Mononuclear cell (primary cell): ENCODE measurements at places on chromosomes 11 and 22. TPM values are rescaled to one million over a fixed set of nuclear protein-coding genes. Genes with fewer than 3 reads are reported as not detected.

SYT13 gene
- total RNA-seq: under 0.01 TPM

SYVN1 gene
- total RNA-seq: 23.6 TPM

MAP6 gene
- not detected for total RNA-seq

DPP3 gene
- total RNA-seq: 15.2 TPM

SNX32 gene
- not detected for total RNA-seq

APOA5 gene
- total RNA-seq: not detected

UBQLN3 gene
- total RNA-seq: 0.21 TPM

ZW10 gene
- total RNA-seq: 4.9 TPM

GLYATL1 gene
- 0.10 TPM for total RNA-seq

TPBGL gene
- total RNA-seq: 0.10 TPM

IFITM10 gene
- 4.8 TPM for total RNA-seq

CASP5 gene
- total RNA-seq: 0.84 TPM

OR5M10 gene
- total RNA-seq: not detected

PLEKHB1 gene
- total RNA-seq: 15.3 TPM

CYB561A3 gene
- total RNA-seq: 46.4 TPM

USP28 gene
- total RNA-seq: 17.0 TPM

CCDC87 gene
- 0.21 TPM for total RNA-seq

PITPNM1 gene
- 62.0 TPM for total RNA-seq

RTN4RL2 gene
- 0.10 TPM for total RNA-seq

CSF2RB gene
- total RNA-seq: 17.4 TPM

RAC2 gene
- 107 TPM for total RNA-seq

OR4D5 gene
- not detected for total RNA-seq

KIF18A gene
- 6.2 TPM for total RNA-seq

DRD4 gene
- total RNA-seq: 0.10 TPM

AP1B1 gene
- total RNA-seq: 40.5 TPM

HBG2 gene
- 3.9 TPM for total RNA-seq

GGTLC2 gene
- total RNA-seq: not detected

SEC14L3 gene
- not detected for total RNA-seq

OR52A1 gene
- total RNA-seq: not detected

MRPL17 gene
- 9.0 TPM for total RNA-seq

PANX3 gene
- total RNA-seq: not detected

SYCE3 gene
- not detected for total RNA-seq

USP2 gene
- under 0.01 TPM for total RNA-seq

RAB38 gene
- total RNA-seq: 1.3 TPM

CRYBA4 gene
- not detected for total RNA-seq

GLYAT gene
- total RNA-seq: not detected
